ENCODE measurements at places on chromosomes 6 and 20.
A peak's percentile ranks its signal among the peaks of the same experiment; 100 is the strongest.

DNA sequence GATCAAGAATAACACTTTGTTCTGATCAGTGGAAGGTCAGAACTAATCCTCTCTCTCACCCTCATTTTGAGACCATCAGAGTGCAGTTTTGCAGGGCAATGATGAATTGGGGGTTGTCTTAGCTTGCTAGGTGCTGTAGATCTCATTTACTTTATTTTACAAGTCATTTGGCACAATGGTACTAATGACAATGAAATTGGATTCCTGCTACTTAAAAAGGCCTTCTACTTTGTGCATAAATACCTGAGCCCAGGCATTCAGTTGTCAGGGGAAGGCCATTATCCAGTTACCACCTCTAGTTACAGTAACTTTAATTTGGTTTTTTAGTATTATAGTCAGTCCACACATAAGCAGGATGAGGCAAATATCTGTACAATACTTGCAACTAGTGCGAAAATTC lies 240.0 kb downstream of the HDGFL1 start:
- DNase-seq = no peak

GRCh38 chr6:39157511-39157910 lies 42.5 kb upstream of the SAYSD1 start:
- no peak for DNase-seq

DNA sequence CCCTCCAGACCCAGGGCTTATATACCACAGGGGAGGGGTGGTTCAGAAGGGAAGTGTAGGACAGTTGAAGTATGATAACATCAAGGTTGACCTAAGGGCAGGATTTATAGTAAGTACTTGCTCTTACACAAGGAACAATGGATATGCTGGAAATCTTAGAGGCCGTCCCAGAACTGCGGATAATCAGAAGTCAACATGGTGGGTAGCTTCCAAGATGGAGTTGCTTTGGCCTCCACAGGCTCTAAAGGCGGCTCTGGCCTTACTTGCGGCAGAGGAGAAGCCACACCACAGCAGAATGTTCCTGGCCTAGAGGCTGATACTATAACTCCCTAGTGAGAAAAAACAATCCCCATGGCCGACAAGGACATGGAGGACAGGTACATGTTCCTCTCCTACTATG lies 344.7 kb downstream of the CDC5L start:
- DNase-seq = no peak

DNA sequence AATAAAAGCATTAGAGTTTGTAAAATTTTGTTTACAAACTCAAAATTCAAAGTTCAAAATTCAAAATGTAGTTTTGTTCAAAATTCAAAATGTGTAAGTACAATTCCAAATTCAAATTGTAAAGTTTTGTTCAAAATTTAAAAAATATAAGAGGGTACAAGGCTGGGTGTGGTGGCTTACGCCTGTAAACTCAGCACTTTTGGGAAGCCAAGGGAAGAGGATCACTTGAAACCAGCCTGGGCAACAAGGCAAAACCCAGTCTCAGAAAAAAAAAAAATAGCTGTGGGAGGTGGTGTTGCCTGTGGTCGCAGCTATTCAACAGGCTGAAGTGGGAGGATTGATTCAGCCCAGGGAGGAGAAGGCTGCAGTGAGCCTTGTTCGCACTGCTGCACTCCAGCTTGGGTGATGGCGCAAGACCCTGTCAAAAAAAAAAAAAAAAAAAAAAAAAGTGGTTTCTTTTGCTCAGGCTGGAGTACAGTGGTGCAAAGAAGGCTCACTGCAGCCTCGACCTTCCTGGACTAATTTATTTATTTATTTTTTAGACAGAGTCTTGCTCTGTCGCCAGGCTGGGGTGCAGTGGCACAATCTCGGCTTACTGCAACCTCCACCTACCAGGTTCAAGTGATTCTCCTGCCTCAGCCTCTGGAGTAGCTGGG lies 5.4 kb upstream of the ZBTB12 start:
- no peak for DNase-seq

DNA sequence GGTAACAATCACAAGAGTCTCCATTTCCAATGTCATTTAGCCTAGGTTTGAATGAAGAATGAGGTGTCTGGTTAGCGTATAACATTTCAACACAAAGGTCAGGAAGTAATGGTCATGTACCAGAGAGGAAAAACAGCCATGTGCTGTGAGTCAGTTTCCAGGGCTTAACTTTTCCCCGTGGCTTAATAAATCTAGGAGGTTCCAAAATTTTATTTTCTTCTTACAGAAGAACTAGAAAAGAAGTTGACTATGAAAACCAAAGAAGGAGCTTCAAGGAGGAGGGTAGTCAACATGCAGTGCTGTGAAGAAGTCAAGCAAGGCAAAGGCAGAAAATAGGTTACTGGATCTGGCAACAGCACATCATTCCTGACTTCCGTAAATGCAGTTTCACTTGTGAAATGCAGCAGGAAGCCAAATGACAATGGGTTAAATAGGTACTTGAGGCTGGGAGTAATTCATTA lies 8.4 kb upstream of the GABRR2 start:
- no peak for DNase-seq

GRCh38 chr6:80335121-80335531 lies 228.7 kb downstream of the BCKDHB start:
- no peak for DNase-seq

DNA sequence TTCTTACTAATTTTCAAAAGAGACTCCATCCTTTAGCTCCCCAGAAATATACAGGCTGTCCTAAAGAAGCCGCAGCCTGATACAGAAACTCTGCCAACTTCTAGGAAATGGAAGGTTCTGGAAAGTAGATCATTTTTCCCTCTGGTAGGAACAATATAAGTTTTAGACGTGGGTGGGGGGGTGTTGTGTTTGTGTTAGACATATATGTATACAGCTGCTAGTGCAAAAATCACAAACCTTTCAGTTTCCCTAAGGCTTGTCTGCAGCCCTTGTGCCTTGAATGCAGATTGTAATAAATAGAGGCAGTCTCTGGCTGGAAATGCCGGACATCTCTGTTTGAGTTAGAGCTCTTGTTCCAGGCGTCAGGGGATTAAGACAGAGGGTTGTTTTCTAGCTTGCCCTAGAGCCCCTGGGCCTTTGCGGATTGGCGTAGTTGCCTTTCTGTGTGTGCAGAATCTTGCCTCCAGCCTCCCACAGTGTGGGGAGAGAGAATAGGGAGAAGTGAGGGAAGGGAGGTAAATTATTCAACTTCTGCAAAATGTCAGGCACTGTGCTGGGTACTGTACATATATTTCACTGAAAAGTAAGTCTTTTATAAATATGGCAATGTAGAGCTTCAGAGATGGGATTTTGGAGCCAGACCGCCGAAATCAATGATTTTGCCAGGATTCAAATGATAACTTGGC lies 269.7 kb downstream of the PRL start:
- no peak for DNase-seq

- no peak for DNase-seq
Measured at GRCh38 chr6:31031095-31031494, 20.8 kb downstream of the MUC22 start.

- no peak for DNase-seq
Measured at GRCh38 chr6:163655217-163656121, 241.0 kb downstream of the QKI start.

DNA sequence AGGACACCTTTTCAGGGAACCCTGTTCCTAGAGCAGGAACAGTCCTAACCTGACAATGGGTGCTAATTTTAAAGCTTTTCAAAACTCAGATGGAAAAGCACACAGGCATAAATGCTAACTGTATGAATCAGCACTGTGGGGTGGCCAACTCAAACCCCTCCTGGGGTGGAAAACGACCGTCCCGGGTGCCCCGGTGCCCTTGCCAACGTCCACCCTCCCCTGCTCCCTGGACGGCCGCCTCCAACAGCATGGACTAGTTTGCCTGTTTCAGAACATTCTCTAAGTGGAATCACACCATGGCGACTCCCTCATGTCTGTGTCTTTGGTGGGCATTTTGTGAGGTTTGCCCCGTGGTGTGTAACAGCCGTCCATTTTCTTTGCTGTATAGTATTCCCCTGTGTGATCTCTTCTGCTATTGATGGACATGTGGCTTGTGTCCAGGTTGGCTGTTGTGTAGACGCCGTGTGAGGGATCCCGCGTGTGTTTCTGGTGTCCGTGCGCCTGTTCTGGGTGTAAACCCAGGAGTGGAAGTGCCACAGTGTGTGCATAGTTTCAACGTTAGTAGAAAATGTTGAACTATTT lies 5.8 kb downstream of the COL20A1 start:
- no peak for DNase-seq

- no peak for DNase-seq
Measured at GRCh38 chr6:30075094-30075789, at the start of gene RNF39. RNF39 (minus strand) TSS chr6:30075769; CDS start chr6:30075585, 184 bp downstream.

GRCh38 chr6:30875244-30876038 lies 8.9 kb upstream of the DDR1 start:
- no peak for DNase-seq

GRCh38 chr20:58903614-58904013 lies 51.1 kb downstream of the GNAS start:
- DNase-seq = no peak

DNA sequence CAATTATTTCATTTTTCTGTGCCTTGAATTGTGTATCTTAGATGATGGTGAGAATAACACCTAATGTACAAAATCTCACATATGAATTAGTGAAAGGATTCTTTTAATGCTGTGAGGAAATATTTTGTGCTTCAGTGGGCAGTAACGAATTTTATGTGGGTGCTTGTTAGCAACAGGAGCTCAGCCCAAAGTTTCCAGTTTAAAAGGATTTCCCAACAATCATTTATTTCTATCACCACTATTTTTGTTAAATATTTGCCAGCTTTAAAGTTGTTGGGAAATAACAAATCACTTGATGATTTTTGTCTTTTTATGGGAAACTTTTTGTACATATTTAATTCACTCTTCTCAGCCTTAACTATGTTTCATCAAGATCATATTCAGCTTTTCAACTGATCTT lies 111.8 kb downstream of the QKI start:
- no peak for DNase-seq

DNA sequence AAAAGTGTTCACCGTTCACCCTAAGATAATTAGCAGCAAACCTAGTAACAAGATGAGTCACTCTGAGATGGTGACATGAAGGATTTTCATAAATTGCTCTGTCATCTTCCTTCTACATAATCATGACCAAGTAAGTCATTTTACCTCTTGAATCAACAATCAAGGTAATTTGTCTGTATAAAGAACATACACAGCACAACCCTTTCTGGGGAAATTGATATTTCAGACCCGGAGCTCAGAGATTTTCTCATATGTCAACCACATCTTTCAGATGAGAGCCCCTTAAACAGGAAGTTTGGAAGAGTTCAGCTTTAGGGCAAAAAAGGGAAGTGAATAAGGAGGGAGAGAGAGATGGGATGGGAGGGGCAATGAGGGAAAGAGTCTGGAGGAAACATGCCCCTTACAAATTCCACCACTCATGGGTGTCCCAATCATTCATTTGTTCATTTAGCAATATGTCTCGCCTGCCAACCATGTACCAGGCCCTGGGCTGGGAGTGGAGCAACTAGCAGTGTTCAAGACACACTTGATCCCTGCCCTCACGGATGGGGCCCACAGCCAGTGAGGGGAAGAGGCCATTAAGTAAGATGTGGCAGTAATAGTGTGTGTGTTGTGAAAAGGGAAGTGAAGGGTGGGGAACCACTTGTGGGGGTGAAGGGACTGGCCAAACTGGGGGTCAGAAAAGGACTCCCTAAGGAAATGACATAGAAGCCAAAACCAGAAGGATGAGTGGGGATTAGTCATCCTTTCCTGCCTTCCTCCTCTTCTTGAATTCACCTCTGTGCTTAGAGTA lies 190.9 kb downstream of the MAFB start:
- no peak for DNase-seq

GRCh38 chr20:19889011-19889953 lies 127.9 kb upstream of the NAA20 start:
- no peak for DNase-seq

DNA sequence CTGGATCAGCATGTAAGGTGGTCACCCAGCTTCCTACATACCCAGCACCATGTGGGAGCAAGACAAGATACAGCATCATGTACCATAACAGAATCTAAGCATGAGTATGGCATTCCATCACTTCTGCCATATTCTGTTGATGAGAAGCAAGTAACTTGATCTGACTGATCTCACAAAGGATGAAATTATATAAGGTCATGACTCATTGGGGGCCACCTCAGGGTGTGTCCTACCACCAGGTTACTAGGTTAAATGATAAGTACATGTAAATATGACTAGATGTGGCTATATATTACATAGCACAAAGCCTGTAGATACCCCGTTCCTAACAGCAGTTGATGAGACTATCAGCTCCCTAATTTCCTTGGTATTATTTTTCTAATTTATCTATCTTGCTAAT lies 213.1 kb downstream of the DOK5 start:
- DNase-seq = no peak

GRCh38 chr6:151806757-151807512 lies 547 bp upstream of the ESR1 start:
- peak; percentile 14 for DNase-seq

- peak; percentile 26 for DNase-seq
Measured at GRCh38 chr6:133553652-133554051, 312.5 kb downstream of the EYA4 start.

- no peak for DNase-seq
Measured at GRCh38 chr20:39312676-39313075, 350.5 kb downstream of the DHX35 start.

GRCh38 chr6:47967843-47968242 lies 143.2 kb downstream of the PTCHD4 start:
- no peak for DNase-seq

GRCh38 chr6:42099340-42100028 lies 42.9 kb downstream of the C6orf132 start:
- peak; percentile 59 for DNase-seq

- DNase-seq = peak; percentile 80
Measured at GRCh38 chr6:31079656-31080261, 32.6 kb downstream of the C6orf15 start.

DNA sequence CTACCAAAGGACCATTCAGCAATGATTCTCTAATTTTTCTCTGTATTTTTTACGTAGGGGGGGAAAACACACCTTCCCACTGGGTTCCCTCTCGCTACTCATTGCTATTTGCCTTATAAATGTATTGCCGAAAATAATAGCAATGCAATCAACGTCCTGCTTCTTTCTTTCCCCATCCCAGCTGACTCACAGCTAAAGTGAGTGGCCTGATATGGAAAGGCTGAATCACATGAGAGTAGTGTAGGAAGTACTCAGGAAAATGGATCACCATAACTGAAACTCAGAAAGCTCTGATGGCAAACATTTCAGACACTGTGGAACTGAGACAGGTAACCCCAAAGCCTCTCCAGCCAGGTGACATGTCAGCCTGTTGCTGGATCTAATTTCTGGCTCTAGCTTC lies 49.3 kb upstream of the SRPK1 start:
- no peak for DNase-seq

- no peak for DNase-seq
Measured at GRCh38 chr6:90107771-90108282, 188.8 kb downstream of the BACH2 start.

DNA sequence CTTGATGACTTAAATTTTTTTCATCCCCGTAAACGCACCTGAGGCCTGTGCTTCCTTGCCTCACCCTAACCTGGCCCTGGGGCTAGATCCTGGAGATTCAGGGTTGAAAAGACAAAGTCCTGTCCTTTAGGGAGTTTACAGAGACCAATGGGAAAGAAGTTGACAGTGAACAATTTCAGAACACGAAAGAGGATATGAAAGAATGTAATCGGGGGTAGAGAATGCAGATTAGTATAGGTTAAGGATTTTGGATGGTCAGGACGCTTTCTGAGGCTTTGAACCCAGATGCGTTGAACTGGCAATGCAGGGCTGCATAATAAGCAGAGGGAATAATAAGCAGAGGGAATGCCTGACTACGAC lies 1.7 kb upstream of the FBXO5 start:
- DNase-seq = no peak

- no peak for DNase-seq
Measured at GRCh38 chr6:25418454-25419052, 139.4 kb downstream of the CARMIL1 start.
